ENCODE measurements at places on chromosomes 7 and 10. TPM values are rescaled to one million over a fixed set of nuclear protein-coding genes. Genes with fewer than 3 reads are reported as not detected.

- DNase-seq = no peak
Measured at GRCh38 chr10:102785818-102786217, 42.1 kb downstream of the WBP1L start.

GRCh38 chr7:67448271-67448670 is 451.6 kb downstream of the TYW1 start:
- no peak for DNase-seq

- DNase-seq = no peak
Measured at GRCh38 chr10:90051474-90051873, 350.1 kb downstream of the KIF20B start.

PTTG1IP2 gene
- not detected for total RNA-seq

SEMA4G gene
- total RNA-seq = 0.88 TPM

All from naive thymus-derived CD4-positive, alpha-beta T cell (primary cell).